ENCODE measurements at places on chromosomes 12 and 14.

DNA sequence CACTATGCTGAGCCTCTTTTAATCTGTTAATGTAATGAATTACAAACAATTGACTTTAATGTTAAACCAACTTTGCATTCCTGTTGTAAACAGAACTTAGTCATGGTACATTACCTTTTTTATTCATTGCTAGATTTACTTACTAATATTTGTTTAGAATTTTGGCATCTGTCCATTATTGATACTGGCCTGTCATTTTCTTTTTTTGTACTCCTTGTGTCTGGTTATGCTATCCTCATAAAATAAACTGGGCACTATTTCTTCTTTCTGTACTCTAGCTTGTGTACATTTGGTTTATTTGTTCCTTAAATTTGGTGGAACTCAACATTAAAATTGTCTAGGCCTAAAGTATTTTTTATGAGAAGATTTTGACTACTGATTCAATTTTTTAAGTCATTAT lies 32.1 kb downstream of the SPATA7 start:
- DNase-seq = no peak

- DNase-seq = no peak
Observed at GRCh38 chr14:70268760-70269159, 80.0 kb upstream of the SLC8A3 start.

GRCh38 chr14:54564071-54564867 lies 2.7 kb upstream of the SAMD4A start:
- peak; percentile 64 for DNase-seq

DNA sequence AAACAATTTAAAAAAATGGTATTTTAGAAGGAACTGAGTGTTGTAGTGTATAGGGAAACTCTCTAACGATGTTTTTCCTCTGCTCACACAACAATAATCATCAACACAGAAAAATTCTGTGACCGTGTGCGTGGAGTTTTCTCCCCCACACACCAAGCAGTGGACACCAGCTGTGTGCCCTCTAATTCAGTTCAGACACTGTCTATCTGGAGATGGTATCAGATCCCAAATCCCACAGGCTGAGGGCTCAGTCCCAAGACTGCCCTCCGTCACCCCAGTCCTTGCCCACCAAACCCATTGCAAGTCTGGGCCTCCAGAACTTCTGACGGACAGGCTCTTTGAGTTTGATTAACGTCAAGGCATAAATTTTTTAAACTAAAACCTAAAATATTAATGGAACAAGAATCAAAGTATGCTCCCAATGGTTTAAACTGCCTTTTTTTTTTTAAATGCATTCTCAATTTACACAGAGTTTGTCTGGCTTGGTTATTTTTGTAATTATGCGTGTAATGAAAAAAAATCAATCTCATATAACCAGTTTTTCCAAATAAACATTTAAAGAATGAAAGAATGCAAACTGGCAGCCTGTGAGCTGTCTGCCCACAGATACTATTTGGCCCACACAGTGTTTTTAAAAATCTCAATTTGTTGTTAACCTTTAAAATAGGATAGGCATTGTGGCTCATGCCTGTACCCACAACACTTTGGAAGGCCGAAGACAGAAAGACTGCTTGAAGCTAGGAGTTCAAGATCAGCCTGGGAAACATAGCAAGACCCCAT lies 19.2 kb downstream of the BLTP3B start:
- DNase-seq = no peak

DNA sequence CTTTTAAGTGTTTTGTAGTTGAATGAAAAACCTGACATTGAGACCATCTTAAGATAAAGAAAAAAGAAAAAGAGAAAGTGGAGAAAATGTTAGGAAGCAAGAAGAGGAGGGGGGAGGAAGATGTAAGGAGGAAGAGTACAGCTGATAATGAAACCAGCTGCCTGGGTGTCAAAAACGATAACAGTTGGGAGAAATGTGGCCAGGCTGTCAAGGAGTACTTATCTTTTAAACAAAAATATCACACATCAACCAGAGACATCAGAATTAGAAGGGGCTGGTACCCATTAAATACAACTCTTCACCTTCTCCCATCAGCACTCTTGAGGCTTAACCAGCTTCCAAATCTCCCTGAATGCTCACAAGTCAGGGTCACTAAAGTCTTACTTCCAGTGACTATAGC lies 4.5 kb downstream of the SLC11A2 start:
- no peak for DNase-seq

GRCh38 chr12:51726161-51726560 lies 122.4 kb downstream of the FIGNL2 start:
- no peak for DNase-seq

- DNase-seq = no peak
Observed at GRCh38 chr14:27318774-27319420, 721.1 kb upstream of the NOVA1 start.

GRCh38 chr14:61614693-61615092 lies 80.6 kb upstream of the HIF1A start:
- no peak for DNase-seq

GRCh38 chr12:128019996-128020544 lies 246.9 kb upstream of the TMEM132C start:
- no peak for DNase-seq

DNA sequence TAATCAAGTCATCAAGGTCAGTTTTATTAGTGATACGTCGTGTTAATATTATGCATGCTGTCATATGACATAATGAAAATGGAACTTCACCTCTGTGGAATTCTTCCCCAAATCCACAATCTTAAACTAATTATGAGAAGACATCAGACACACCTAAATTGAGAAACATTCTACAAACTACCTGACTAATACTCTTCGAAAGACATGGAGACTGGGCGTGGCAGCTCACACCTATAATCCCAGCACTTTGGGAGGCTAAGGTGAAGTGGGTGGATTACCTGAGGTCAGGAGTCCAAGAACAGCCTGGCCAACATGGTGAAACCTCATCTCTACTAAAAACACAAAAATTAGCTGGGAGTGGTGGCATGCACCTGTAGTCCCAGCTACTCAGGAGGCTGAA lies 33.3 kb upstream of the KRAS start:
- no peak for DNase-seq

DNA sequence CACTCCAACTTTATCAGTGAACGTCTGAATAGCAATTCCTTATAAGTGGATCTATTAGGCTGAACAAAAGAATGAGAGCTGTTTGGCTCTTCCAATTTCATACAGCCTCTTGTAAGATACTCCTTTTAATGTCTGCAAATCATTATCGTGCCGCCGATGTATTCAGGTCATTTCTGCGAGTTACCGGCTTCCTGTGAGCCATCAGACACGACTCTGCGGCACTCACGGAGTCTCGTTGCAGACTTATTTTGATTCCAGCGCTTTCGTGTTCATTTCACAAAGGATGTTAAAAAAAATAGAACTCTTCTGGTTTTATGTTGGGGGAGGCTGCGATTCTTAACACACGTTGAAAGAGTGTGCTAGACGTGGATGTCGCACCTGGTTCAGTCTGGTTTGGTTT lies 106.6 kb downstream of the GLT1D1 start:
- DNase-seq = no peak

DNA sequence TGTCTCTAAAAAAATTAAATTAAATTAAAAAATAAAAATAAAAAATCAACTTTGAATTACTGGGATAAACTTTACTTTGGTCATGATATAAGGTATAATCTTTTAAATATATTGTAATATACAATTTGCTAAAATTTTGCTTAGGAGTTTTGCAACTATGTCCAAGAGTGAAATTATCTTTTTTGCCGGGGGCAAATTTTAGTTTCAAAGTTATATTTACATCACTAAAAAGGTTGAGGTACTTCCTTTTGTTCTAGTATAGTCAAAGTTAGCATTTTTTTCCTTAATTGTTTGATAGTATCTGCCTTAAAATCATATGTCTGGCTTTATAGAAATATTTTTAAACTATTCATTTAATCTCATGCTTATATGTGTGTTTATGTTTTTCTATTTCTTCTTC lies 17.6 kb upstream of the OR10AD1 start:
- DNase-seq = no peak

DNA sequence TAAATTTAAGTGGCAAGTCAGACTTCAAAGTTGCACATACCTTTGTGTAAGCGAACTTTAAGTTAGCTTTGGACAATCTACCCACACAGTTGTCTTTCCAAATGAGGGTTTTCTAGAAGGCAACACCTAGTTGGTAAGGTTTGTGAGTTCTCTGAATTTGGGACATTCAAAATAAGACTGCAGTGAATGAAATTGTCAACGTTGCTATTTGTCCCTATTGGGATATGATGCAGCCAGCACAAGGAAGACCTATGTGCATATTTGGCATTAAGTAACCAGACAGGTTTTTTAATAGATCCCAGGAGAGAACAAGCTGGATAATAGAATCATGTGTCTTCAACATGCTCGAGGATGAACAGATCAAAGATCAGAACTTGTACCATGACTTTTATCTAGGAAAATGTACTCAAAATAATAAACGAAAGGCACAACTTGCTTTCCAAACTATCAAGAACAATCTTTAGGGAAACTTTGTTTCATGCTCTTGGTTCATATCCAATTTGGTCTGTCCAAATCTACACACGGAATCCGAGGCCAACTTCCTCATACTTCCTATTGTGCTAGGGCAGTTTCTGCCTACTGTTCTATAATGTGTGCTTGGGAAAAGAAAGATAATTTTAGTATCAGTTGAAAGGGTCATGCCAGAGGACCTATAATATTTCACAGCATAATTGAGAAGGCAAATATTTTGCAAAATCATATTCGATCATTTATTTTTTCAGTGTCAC lies 284.2 kb upstream of the SOX5 start:
- DNase-seq = no peak

GRCh38 chr12:117344716-117345115 lies 16.7 kb downstream of the NOS1 start:
- no peak for DNase-seq

- no peak for DNase-seq
Observed at GRCh38 chr12:125104982-125105381, 39.7 kb downstream of the AACS start.

GRCh38 chr12:49578471-49579112 lies 10.7 kb upstream of the MCRS1 start:
- DNase-seq = no peak

- no peak for DNase-seq
Observed at GRCh38 chr14:70827347-70827746, 18.0 kb upstream of the MAP3K9 start.

DNA sequence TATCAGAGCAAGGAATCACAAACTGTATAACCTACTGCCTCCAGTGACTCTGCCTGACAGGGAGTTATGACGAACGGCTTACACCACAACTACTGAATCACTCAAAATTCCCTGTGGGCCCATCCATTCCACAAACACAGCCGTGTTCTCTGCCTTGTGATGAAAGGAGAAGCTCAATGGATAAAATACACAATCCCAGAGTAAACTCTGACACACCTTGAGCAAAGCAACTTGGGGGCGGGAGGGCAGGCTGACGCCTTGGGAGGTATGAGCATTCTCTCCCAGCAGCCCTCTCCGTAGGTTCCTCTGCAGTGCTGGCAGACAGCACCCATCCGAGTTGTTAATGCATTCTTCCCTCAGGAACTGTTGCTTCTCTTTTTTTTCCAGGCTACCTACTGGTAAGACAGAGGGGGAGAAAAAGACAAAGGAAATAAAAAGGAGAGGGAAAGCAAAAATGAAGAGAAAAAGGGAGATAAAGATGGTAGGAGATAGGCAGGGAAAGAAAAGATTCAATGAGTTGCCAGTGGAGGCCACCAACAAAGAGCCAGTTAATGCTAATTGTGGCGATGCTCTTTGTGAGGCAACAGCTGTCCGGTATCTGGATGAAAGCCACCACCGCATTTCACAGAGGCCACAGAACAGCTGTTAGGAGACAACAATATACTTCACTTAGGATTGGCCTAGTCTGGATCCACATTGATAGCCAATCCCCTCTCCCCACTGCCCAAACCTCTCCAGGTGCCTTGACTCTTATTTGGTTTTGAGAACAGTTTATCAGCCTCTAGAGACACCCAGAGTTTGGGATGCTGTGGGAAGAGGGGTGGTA lies 4.7 kb upstream of the DIO2 start:
- DNase-seq = no peak

DNA sequence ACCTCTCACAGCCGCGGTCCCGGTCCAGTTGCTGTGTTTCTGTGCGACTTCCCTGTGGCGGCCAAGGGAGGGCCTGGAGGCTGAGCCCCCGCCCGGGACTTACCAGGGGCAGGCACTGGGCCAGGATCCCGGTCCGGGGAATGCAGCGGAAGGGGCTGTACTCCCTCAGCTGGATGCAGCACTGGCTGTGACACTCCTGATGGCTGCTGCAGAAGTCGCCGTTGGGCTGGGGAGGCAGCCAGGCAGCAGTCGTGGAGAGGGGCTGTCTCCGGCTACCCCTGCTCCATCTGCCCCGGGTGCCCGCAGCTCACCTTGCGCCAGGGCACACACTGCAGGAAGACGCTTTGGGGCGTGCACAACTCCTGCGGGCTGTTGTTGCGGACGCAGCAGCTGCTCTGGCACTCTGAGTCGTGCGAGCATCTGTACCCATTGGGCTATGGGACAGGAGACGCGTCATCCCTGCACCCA lies 6.2 kb downstream of the LRCOL1 start:
- no peak for DNase-seq

DNA sequence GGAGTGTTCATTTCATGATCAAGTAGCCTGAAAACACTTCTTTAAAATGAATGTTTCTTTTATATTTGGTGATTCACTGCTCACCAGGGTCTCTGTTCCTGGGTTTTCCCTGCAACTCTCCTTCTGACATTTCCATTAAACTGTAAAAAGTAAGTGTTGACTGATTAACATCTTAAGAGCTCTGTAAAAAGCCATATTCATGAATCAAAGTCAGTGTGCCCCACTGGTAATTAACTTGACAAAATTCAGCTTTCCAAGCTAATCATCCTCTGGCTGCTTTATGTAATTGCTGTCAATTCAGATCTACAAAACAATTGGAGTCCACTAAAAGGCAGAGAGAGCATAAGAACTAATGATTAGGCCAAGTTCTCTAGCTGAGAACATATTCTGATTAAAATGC lies 41.6 kb downstream of the CNTN1 start:
- no peak for DNase-seq

DNA sequence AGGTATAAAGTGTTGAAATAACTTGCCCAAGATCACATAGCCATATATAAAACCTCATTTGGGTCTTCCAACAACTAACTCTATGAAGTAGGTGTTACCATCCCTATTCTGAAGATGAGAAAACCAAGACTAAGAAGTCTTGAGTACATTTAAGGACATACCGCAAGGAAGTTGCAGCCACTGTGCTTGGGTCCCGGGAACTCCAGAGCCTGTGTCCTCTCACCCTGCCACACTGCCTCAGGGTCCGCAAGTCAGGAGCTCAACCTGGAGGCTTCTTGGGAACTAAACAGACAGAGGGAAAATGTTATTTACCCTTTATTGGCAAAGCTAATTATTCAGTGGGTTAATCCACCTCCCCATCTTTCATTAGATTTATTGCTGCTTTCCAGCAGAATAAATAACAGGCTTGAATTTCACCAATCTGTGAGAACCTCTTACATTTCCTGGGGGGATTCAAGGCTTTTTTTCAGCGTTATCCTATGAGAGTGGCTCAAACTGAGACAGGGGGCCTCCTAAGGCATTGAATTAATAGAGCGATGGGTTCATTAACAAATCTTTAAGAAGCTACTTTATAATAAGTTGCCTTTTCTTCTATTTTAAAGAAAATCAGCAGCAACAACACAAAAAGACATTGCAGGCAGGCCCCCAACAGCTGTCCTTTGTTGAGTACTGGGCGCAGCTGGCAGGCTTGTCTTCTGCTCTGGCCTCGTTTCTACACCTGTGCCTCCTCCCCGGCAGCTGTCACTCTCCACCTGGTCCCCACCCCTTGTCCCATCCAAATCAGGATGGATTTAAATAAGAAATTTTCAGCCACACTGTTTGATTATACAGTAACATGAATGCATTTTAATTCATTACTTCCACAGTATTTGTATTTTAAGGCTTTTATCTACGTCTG lies 25.3 kb downstream of the PHLDA1 start:
- DNase-seq = no peak

GRCh38 chr12:108231109-108231905 lies 102.2 kb downstream of the WSCD2 start:
- DNase-seq = no peak
